ENCODE measurements at places on chromosomes 2 and 18.

DNA sequence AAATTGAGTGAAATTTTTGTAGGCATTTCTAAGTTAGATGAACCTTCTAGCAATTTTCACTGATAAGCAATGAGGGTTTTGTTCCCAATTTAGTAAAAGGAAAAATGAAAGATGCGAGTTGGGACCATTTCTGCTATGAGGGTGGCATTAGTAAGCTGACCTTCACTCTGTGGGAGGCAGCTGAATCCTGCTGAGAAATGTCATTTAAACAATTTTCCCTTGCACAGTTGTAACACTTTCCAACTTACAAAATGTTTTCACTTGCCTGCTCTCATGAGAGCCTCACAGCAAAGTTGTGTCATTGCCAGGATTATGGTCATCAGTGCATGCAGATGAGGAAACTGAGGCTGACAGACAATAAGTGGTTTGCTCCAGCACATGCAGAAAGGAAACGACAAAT lies 527.7 kb downstream of the TNS1 start:
- DNase-seq: no peak

GRCh38 chr2:196681510-196681909 lies 42.0 kb downstream of the CCDC150 start:
- no peak for DNase-seq

GRCh38 chr2:234536178-234536965 lies 39.5 kb upstream of the ARL4C start:
- no peak for DNase-seq

GRCh38 chr2:23803264-23803964 lies 123.5 kb downstream of the ATAD2B start:
- no peak for DNase-seq

- DNase-seq: no peak
Measured at GRCh38 chr2:203551778-203552177, 16.7 kb upstream of the RAPH1 start.

DNA sequence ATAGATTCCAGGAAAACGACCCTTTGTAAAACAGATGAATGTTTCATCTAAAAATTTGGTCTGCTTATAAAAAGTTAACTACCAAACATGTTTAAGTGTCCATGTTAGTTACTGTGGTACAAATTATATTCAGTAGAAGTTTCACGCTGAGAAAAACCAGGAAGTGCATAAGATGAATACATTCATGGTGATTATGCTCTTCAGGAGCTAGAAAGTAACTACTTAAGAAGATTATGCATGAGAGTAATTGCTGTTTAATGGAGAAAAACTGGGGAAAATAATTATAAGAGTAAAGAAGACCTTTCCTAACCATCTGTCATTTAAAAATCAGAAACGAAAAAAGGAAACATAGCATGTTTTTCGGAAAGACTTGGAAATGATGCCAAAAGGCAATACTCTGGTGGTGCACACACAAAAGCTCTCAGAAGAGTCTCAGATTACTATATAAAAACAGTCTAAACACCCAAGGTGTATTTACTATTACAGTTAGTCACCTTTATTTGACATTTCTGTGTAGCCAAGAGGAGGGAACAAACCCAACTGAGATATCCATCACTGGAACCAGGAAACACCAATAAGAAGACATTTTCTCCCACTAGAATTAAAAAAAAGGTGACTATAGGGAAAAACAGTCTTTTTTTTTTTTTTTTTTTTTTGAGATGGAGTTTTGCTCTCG lies 38.8 kb upstream of the METTL21A start:
- no peak for DNase-seq

DNA sequence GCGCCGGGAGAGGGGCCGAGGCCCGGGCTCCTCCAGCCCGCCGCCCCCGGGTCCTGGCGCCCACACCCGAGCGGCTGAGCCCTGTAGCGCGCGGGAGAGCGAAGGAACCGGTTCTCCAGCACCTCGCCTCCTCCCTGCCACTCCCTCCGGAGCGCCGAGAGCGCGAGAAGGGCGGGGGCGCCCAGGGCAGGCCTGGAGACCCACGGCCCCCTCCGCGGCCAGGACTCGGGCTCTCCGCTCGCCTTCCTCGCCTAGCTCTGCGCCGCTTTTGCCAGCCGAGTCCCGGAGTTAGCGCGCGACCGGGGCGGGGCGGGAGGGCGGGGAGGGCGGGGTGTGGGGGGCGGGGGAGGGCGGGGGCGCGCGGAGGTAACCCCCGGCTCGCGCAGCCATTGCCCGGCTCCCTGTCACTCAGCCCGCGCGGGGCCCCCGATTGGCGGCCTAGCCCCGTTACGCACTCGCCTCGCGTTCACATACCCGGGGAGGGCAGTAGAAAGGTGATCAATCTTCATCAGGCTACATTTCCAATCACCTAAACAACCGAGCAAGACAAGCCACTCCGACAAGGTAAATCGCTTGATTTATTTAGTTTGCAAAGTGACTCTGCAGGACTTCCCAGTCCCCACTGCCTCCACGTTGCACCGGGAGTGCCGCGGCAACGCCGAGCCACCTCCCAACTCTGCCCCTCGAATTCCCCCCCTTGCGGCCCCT lies at the start of gene OTX1:
TSS of gene OTX1 (plus strand) at position 497 of the 708 bp plus-strand sequence. CDS start 2,161 bp downstream, outside the sequence.
- no peak for DNase-seq

DNA sequence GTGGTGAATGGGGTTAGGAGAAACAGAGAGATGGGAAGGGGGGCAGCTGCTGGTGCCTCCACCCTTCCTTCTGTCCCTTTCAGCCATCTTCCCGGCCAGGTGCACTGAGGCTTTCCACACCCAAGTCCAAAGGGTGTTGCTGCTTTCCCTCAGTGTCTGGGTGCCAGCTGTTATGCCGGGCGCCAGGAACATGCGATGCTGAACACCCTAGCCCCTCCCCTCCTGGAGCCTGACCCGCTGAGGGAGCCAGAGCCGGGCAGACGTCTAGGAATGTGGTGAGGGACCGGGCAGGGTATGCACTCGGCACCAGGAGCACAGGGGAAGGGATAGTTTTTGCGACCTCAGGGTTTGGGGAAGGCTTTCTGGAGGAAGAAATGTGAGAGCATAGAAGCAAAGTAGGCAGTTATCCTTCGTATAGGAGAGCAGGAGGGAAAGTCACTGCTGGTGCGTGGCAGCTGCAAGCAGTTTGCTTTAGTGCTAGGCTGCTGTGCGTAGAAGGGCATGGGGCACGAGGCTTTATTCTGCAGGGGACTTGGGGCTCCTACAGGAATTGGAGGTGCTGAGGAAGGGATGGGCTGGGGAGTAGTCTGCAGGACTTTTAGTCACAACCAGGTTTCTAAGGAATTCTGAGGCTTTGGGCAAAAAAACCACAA lies 147.7 kb downstream of the TSN start:
- DNase-seq: no peak

DNA sequence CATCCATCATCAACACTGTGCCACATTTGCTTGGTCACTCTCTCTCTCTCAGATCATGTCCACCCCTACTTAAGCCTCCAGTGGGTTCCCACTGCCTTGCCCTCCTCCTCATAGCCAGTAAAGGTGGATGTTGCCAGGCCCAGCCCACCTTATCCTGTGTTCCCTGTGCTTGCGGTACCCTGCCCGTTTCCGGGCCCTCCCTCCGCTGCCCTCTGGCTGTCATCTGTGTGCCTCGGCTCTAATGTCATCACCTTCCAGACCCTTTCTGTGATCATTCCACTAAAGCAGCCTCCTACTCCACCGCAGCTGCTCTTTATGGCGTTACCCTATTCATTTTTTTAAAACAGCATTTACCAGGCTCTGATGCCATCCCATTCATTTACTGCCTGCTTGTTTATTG lies 305.7 kb upstream of the SKOR2 start:
- DNase-seq: no peak

- DNase-seq: no peak
Measured at GRCh38 chr2:45001869-45002385, 7.3 kb downstream of the SIX2 start.

GRCh38 chr2:79612999-79613398 lies 100.1 kb downstream of the CTNNA2 start:
- no peak for DNase-seq

DNA sequence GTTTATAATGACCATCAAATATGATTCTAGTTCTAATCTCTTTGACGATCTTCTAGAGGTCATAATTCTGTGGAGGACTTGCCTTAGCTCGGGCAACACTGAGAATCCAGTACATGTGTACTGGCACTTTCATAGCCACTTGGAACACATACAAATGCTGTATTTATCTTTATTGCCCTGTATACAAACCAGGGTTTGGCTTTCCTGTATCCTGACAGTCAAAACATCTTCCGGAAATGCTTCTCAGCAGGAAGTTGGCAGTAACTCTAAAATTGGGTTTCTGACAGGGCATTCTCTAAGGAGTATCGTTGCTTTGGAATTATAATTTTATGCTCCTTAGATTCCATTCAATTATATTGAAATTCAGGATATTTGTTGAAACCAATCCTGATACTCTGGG lies 643.6 kb downstream of the NRXN1 start:
- DNase-seq: no peak

DNA sequence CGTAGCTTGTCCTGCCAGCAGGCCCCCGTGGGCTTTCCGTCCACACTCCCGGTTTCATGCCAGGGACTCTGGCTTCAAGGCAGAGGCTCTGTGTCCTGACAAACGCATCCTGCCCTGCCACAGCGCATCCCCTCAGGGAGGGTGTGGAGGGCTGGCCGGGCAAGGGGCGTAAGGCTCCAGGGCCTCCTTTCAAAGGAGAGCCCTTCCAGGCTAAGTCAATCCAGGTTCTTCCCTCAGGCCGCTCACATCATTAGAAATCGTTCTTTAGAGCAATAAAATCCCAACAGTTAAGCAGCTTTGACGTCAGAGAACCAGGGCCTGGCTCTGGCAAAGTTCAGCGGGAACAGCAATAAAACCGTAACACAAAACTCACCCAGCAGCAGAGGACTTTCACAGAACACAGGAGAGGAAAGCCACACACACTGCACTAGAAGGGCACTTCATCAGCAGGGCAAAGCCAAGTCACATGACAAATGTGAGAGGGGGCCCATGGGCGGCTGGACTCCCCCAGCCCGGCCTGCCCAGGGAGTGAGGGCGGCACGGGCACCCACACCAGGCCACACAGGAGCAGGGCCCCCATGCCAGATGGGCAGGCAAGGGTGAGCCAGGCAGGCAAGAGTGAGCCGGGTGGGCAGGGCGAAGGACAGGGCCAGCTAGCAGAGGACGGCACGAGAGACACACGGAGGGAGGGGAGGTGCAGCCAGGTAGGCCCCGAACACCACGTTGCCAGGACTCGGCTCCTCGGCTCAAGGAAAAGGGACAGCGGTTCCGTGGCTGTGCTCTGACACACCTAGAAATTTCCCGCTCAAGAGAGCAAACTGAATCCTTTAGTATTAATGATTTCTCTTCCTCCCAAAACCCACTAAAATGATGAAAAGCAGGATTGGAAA lies 52.0 kb downstream of the HDAC4 start:
- DNase-seq: no peak

DNA sequence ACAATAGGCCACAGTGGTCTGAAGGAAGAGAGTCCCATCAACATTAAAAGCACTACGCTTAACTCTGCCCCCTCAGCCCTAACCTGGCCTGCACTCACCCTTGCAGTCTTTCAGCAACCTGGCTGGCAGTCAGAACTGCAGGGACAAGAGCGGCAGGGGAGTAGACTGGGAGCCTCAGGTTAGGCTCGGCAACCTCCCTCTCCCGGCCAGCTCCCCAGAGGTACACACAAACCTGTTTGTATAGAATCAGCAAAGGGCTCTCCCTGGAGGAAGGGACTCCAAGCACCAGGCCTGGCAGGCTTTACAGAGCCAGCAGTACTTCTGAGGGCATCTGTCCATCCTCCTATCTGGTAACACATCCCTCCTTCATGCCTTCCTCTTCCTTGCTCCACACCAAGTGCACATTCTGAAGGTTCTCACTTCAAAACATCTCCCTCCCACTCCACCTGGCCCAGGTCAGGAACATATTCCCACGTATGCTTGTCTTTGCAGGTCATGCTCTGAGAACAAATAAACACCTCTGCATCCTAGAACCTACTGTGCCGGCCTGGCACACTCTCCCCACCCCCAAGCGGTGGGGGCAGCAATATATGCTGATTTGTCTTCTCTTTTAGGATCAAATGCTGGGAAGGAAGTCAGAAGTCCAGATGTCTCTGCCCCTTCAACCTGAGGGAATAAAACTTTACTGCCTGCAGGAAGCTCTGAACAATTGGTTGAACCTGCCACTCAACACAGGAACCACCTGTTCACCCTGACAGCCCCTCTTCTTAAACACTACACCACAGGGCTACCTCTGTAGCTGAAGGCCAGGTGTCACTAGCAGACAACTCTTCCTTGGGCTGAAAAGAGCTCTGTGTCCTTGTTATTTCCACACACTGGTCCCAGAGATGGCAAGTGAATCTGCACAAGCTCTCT lies 12.6 kb upstream of the SFXN5 start:
- DNase-seq: no peak

DNA sequence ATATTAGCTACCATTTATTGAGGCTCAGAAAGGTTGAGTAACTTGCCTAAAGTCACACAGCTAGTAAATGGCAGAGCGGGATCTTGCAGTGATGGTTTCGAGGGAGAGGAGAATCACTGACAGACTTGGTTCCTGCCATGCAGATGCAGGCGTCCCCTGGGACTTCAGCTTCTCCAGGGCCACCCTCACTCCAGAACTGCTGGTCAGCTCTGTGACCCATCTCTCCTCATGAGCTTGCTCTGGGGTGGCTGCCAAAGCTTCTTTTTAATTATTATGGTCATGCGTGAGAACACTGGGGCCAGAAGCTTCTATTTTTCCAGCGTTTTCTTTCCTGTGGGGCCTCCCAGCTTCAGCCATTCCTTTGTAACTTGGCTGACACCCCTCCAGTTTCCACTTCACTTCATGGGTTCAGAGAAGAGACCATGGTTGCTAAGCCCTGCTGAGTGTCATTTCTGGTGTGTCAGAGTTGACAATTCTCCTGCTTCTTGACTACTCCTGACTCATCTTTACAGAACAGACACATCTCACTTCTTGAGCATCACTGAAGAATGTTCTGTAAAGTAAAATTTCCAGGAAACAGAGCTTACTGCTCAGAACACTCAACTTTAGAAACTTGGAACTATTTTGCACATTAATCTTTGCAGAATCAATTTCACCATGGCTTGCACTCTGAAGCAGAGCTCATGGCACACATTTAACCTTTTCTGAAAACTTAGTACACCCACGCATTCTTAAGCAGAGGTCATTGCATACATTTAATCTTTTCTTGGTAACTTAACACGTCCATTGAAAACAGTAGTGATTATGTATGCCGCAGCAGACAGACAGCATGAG lies 70.4 kb downstream of the IL1R2 start:
- DNase-seq: no peak

- DNase-seq: no peak
Measured at GRCh38 chr2:34492561-34493455, 893.7 kb upstream of the FAM98A start.

Data from natural killer cell treated with Interleukin-12 subunit alpha and Interleukin-12 subunit beta and Interleukin-15 and Interleukin-18, amount 100 ng/mL, for 72 hours (primary cell).